NB4 (cell line): ENCODE measurements at places on chromosomes 16 and 17.

DNA sequence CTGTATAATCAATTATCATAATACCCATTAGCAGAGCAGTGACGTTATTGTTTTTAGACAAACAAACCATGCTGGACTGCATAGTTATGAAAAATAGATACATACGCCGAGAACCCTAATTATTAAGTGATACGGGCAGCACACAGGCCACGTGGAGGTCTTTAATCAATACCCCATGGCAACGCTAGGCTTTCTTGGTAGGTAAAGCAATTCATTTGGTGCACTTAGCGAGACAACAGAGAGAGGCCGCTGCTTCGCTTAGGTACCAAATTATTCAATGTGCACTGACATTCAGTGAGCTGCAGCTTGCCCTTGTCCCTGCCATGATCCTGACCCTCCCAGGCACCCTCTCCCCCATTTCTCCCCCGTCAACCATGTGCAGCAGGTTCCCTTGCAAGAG, 12.9 kb downstream of the SALL1 start:
- DNase-seq, result no peak

DNA sequence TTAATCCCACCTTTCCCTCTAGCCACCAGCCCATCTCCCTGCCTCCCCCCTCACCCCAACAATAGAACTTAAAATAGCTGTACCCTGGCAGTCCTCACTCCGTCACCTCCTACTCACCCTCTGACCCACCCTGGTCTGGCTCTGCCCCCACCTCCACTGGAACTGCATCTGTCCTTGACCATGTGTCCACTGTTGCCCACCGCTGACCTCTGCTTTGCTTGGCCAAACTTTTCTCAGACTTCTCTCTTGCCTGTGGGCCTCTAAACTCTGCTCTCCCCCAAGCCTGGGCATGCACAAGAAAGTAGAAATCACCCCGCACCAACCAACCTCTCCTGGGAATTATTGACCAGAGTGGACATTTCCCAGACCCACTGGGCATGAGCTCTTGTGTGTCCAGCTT, 169.8 kb downstream of the WSCD1 start:
- no peak for DNase-seq

GRCh38 chr17:71919186-71919585, 201.6 kb upstream of the SOX9 start:
- no peak for DNase-seq

GRCh38 chr17:73335591-73336407, 24.0 kb upstream of the CDC42EP4 start:
- no peak for DNase-seq

DNA sequence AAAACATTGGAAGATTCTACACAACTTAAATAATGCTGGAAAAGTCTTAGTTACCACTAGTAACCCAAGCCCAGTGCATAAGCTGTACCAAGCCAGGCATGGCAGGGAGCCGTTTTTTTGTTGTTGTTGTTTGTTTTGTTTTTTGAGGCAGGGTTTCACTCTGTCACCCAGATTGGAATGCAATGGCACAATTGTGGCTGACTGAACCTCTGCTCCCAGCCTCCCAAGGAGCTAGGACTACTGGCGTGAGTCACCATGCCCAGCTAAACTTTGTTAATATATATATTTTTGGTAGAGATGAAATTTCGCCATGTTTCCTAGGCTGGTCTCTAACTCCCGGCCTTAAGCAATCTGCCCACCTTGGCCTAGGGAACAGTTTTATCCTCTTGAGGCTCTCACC, 564 bp upstream of the TMIGD1 start:
- no peak for DNase-seq
